Substantia nigra (tissue), 51 donors: ENCODE measurements at places on chromosomes 1 and 21.
A peak's percentile ranks its signal among the peaks of the same experiment; 100 is the strongest.

GRCh38 chr1:31231802-31232201, 7.9 kb downstream of the NKAIN1 start:
- no peak for DNase-seq

DNA sequence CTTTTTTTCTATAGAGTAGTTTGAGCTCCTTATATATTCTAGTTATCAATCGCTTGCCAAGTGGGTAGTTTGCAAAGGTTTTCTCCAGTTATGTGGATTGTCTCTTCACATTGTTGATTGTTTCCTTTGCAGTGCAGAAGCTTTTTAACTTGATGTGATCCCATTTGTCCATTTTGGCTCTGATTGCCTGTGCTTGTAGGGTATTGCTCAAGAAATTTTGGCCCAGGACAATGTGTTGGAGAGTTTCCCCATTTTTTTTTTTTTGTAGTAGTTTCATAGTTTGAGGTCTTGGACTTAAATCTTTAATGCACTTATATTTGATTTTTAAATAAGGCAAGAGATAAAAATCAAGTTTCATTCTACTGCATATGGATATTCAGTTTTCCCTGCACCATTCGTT, 774.8 kb upstream of the ADAMTS5 start:
- no peak for DNase-seq

DNA sequence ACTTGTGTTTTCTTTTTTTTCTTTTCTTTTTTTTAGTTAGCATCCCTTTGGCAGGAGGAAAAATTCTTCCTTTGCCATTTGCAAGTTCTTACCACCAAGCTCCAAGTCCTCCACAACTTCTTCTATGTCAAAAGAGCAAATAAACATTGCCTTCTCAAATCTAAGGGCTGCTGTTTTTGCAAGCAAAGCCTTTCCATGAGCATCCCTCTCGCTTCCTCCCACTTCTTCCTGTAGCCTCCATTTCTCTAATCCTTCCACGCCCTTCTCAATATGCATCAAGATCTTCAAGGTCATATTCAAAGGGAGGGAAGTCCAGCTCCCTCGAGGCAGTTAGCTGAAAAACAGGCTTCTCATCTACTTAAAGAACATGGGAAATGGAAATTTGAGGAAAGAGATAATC, 147.1 kb downstream of the ADSS2 start:
- no peak for DNase-seq

DNA sequence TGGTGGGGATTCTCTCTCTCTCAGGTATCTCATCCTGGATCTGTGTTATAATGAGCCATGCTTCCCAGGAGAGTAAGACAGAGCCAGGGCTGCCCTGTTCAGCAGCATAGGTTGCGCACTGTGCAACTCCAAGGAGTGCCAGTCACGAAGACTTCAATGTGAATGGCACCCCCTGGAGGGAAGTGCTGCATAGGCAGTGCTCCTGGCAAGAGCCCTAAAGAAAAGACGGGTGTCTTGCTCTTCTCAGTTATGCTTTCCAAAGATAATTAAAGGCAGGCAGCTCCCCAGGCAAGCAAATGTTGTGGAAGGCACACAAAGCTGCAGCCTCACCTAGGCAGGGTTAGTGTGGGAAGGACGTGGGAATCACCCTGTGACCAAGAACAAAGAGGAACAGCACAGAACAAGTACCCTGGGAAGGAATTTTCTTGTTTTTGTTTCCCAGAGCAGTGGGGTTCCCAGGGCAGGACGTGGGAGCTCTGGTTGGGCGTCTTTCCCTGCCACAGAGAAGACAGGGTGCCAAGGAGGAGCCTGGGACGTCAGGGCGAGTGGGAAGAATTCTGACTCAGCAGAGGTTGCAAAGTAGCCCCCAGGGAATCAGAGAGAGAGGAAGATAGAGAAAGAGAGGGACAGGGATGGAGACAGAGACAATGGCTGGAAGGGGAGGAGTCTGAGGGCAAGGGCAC, 120.9 kb downstream of the KCNN3 start:
- DNase-seq: no peak

DNA sequence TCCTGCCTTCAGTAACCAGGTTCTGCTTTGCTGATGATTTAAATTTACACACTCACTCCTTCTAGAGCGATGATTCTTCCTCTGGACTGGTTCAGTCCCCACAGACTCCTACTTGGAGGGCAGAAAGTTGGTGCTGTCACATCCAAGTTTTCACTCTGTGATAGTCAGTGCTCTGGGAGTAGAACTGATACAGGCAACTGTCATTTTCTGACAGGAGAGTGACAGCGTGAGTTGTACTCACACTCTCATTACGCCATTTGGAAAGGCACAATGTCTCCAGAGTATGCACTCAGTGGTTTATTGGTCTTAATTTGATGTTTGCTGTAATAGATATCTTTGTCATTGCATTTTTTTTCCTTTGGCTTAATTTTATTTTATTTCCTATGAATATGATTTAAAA, 96.0 kb downstream of the GRIK1 start:
- DNase-seq: no peak

GRCh38 chr1:226799634-226800281, 60.7 kb upstream of the ITPKB start:
- DNase-seq: no peak

DNA sequence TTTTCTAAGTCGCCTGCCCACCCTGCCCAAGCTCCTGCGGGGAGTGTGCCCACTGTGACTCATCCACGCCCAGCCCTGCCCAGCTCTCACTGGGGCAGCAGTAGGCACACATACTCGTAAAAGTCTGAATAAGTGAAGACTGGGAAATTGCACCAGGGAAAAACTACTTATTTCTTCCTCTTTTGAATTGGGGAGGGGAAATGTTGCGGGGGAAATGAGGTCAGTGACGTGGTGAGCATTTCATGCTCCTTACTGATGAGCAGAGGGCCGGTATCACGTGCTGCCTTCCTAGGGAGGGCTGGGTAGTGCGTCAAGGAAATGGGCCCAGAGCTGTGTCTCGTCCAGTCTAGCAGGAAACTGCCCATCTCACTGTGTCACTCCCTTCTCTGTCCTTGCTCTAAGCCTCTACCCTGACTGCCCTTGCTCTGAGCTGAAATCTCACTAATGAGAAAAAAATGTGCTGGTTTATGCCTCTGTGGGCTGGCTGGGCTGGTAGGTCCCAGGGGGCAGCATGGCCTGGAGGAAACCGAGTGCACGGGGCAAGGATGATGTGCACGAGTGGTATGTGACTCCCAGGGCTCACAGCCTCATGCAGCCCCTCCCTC, 13.5 kb upstream of the TNFRSF1B start:
- DNase-seq: no peak

DNA sequence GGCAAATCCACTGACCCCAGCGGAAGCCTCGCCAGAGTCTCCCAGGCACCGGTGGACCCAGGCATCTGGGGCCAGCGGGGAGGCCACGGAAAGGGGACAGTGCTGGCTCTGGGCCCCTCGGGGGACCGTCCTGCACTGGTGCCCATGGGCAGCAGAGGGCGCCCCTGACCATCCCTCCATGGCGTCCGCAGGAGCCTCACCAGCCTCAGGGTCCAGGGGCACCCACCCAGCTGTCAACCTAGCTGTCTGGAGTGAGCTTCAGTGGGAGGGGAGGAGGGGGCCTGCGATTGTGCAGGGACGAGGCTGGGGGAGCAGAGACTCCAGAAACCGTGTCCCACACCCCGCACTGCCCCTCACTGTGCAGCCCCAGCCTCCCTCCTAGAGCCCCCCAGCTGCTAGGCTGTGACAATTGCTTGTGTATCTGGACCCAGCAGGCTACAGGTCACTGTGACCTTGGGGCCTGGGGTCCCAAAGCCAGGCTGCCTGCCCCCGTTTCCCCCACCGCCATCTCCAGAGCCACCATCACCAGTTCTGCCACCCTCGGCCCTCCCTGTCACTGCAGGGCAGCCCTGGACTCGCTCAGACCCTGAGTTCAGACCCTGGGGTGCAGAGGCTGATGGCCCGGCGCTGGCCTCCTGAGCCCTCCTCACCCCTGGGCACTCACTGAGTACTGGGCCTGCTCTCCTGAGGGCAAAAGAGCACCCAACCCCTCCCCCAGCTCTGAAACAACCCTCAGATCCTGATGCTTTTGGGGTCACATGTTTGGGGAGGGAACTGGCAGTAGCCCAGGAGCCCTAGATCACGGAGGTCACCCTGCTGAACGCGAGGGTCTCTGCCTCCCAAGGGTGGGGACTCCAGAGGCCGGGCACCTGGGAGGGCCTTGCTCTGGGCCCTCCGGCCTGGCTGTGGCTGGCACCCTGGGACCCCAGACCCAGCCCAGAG, 10.6 kb upstream of the COL6A1 start:
- peak; percentile 36 for DNase-seq

- no peak for DNase-seq
Observed at GRCh38 chr21:14543983-14544382, 2.1 kb downstream of the SAMSN1 start.

DNA sequence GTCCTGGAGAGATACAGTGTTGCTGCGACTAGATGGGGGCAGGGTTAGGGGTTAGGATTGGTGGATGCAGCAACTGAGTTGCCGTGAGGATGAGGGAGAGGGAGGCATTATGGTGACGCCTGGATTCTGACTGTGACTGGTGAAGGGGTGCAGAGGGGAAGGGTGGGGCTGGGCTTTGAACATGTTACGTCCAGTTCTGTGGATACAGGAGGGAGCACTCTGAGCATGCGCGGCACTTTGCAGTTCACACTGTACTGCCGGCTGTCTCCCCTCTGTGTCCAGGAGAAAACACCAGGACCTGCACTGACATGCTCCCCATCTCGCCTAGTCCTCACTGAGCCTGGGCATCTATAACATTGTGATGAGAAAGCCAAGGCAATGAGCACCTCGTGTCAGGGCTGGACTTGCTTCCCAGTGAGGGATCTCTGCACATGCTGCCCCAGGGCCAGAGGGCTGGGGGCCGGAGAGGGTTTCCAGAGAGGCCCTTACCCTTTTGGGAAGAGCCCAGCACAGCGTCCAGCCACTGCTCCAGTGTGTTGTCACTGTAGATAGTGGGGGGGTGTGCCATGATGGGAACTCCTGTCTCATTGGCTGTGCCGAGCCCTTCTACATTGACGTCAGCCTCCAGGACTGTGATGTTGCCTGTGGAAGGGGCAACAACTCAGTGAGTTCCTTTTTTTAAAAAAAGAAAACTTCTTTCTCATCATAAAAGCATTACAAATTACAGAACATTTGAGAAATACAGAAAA, 7.6 kb downstream of the FAM151A start:
- no peak for DNase-seq
